NCI-H226 (cell line): ENCODE measurements at places on chromosomes 7 and 10.

- DNase-seq = no peak
These were observed 49.3 kb downstream of the DENND2A start for GRCh38 chr7:140591180-140591902.

DNA sequence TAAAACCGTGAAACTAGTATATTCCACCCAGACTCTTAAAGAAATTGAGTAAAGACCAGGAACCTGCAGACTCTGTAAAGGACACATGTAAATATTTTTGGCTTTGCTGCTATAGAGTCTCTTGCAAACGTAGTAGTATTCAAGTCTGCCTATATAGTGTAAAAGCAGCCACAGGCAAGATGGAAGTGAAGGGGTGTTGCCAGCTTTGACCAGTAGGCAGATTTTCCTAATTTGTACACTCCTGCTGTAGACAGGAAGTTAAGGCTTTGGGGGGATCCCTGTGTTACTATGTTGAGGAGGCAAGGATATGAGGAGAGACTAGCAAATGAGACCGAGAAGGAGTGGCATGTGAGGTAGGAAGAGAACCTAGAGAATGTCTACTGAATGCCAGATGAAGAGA lies 27.7 kb downstream of the WAC start:
- DNase-seq = no peak

DNA sequence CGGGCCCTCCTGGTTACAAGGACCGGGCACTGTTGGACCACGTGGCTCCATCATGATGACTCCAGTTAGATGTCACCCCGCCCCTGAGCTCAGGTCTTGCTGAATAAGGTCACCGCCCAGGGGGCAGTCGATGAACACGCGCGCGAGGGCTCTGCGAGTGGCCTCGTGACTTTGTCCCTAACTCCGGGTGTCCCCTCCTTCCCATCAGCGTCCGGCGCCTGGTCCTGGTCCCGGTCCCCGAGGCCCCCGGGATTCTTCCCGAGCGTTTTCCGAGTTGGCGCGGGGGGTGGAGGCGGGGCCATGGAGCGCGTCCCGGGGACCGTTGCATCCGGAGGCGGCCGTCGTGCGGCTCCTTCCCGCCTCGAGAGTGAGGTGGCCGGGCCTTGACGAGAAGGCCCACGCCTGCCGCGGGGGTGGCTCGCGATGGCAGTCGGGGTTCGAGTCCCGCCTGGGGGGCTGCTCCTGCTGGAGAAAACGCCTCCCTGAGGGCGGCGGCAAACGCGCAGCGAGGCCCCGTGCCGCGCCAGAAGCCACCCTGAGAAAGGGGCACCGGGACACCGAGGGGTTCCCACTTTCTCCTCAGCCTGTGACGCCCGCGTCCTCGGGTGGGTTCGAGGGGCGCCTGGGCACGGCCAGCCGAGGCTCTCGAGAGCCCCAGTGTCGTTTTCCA lies 569 bp upstream of the NPTX2 start:
- no peak for DNase-seq

DNA sequence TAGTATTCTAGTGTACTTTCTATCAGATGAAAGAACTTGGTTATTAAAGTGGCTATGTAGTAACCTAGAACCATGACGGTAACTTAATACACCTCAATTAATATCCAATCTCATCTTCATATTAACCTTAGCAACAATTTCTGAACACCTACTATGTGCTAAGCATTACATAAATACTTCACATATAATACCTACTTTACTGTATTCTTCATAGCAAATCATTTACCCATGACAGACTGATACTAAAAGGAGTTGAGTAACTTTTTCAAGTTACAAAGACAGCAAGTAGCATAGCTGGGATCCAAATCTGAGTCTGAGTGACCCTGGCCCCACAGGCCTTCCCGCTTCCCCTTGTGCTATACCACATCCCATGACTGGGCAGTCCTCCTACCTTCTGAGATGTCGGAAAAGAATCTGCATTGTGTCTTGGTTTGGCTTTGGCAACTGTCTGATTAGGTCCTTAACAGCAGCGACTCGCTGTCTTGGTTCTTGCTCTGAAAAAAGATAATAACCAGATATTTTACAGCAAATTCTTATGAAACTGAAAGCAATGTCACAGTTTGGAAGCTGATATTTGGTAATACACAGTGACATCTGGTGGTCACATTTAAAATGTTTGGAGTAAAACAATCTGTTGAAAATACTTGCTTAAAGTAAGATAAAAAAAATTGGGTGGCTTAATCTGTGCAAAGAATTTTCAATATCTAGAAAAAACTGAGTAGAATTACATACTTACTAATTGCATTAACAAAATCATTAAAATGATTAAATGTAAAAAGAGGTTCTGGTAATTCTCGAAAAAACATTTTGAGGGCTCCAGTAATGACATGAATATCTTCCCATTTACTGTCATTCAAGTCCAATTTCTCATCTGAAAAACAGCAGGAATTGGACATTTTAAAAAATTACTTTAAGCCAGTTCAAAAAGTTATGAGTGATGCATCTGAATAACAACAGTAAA lies 120.1 kb downstream of the ARHGAP12 start:
- DNase-seq = peak; percentile 10

GRCh38 chr7:15989194-15989593 lies 302.7 kb upstream of the MEOX2 start:
- DNase-seq = no peak

- DNase-seq = no peak
These were observed 50.0 kb upstream of the PPP1R3C start for GRCh38 chr10:91682912-91683311.
